ENCODE measurements at places on chromosomes 12 and 14. TPM values are rescaled to one million over a fixed set of nuclear protein-coding genes. Genes with fewer than 3 reads are reported as not detected.

- no peak for DNase-seq
Observed at GRCh38 chr14:62079038-62079437, 316.8 kb downstream of the SNAPC1 start.

- DNase-seq = peak; percentile 51
Observed at GRCh38 chr14:92456215-92457015, 57.2 kb upstream of the RIN3 start.

DNA sequence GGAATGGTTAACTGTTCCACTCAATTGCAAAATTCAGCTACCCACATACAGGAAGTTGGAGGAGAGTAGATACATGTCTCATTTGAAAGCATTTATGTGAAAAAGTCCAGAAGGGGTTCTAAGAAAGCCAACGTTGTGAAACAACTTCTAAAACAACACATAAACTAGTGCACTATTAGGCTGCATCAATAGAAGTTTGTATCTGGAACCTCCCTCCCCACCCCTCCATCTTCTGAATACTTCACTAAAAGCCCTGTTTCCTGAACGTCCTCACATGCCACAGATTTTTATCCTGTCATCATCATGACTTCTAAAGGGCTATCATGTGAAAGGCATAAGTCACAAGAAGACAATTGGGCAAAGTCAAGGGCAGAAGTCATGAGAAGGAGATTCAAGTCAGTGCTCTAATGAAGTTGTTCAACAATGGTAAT lies 5.5 kb downstream of the KRT79 start:
- no peak for DNase-seq

The GDF3 gene
- total RNA-seq = 16.8 TPM

DNA sequence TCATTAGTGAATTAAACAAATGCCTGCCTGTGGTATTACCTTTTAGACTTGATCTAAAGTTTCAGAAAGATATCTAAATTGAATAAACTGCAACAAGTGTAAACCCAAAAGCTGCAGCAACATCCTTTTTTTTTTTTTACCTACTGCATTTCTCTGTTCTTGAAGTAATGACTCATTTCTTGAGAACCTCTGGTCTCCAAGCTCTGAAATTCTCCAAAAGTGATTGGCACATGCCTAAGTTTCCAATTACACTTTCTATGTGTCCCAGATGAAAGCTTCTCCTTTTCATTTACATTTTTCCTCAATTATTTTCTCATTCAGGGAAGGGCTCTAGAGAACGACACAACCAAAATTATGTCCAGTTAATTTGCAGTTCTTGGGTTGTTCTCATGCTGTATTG lies 435.2 kb upstream of the DCN start:
- no peak for DNase-seq

The NAV3 gene
- 5.0 TPM for total RNA-seq

Data from H1 (cell line).